PC-3 (cell line): ENCODE measurements at places on chromosomes 16 and 17. TPM values are rescaled to one million over a fixed set of nuclear protein-coding genes. Genes with fewer than 3 reads are reported as not detected.
A peak's percentile ranks its signal among the peaks of the same experiment; 100 is the strongest.

TTYH2 gene
- total RNA-seq: 17.6 and 21.0 TPM in 2 replicates

GRCh38 chr16:75589306-75589705 lies 23.1 kb downstream of the GABARAPL2 start:
- no peaks in the 10 kb centered on the region for H3K27me3 ChIP-seq
- no peaks in the 10 kb centered on the region for H3K36me3 ChIP-seq
- H3K4me3 ChIP-seq: no peak overlapping the region
- no peak for DNase-seq
- H3K4me1 ChIP-seq: peaks cover 7% of the 10 kb centered on the region
- H3K27ac ChIP-seq: no peak overlapping the region

- H3K4me3 ChIP-seq: no peak overlapping the region
- DNase-seq: no peak
- no peaks in the 10 kb centered on the region for H3K27me3 ChIP-seq
- H3K36me3 ChIP-seq: no peaks in the 10 kb centered on the region
- H3K4me1 ChIP-seq: no peaks in the 10 kb centered on the region; the same call in 1 of the 2 replicates
Measured at GRCh38 chr16:11403920-11404319, 58.7 kb downstream of the RMI2 start.

DOC2B gene
- total RNA-seq: 0.46 and 0.69 TPM in 2 replicates

DNA sequence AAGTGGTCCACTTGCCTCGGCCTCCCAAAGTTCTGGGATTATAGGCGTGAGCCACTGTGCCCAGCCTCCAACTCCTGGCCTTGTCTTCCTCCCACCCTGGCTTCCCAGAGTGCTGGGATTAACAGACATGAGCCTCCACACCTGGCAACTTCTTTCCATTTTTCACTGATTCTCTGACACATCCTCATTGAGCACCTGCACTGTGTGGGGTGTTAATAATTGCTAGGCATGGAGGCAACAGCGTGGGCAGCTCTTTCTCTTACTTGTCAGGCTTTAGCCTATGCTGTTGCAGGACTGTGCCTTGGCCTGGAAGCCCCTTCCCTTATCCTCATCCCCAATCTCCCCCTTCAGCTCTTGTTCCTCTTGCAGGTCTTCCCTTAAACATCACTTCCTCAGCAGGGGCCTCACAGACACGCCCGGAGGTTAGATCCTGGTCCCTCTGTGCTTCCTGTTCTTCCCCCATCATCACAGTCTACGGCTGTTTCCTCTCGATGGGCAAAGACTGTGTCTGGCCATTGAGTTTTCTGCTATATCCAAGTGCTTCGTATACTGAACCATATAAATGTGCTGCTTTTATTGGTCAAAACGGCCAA lies 7.9 kb downstream of the QPRT start:
- no peak overlapping the region for H3K4me3 ChIP-seq
- H3K27me3 ChIP-seq: no peaks in the 10 kb centered on the region

GRCh38 chr17:57636985-57637665 lies 108.0 kb downstream of the CCDC182 start:
- no peak overlapping the region for H3K27ac ChIP-seq
- H3K36me3 ChIP-seq: no peaks in the 10 kb centered on the region
- no peak overlapping the region for H3K4me3 ChIP-seq
- peak; percentile 46 for DNase-seq
- no peaks in the 10 kb centered on the region for H3K27me3 ChIP-seq
- H3K4me1 ChIP-seq: peaks cover 4% of the 10 kb centered on the region

DNA sequence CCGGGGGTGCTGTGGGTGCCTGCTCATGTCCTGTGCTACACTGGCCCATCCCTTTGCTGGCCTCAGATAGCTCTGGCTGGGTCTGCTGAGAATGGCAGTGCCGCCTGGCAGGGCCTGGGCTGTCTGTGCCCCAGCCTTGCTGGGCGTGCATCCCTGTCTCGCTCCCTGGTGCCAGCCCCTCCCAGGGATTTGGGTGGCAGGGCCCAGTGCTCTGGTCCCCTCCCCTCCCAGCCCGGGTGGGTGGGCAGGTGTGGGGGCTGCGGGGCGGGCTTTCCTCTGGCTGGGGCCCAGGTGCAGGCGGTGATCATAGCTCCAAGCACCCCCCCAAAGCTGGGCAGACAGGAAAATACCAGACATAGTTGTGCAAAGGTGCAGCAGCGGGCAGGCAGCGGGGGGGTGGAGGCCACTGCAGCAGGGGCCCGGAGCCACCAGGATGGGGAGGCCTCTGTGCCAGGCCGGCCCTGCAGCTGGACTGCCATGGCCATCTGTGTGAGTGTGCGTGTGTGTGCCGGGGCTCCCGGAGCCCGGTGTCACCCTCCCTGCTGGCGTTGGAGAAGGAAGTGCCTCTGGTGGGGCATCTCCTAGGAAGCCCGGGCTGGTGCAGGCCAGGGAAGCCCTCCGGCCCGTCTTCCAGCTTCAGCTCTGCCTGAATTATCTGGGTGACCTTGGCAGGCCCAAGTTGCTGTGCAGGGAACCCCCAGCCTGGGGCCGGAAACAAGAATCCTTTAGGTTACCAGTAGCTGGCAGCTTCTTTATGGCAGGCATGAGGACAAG lies 7.4 kb downstream of the GLIS2 start:
- H3K27me3 ChIP-seq: no peaks in the 10 kb centered on the region
- no peaks in the 10 kb centered on the region for H3K4me1 ChIP-seq
- no peak overlapping the region for H3K4me3 ChIP-seq
- DNase-seq: no peak

DNA sequence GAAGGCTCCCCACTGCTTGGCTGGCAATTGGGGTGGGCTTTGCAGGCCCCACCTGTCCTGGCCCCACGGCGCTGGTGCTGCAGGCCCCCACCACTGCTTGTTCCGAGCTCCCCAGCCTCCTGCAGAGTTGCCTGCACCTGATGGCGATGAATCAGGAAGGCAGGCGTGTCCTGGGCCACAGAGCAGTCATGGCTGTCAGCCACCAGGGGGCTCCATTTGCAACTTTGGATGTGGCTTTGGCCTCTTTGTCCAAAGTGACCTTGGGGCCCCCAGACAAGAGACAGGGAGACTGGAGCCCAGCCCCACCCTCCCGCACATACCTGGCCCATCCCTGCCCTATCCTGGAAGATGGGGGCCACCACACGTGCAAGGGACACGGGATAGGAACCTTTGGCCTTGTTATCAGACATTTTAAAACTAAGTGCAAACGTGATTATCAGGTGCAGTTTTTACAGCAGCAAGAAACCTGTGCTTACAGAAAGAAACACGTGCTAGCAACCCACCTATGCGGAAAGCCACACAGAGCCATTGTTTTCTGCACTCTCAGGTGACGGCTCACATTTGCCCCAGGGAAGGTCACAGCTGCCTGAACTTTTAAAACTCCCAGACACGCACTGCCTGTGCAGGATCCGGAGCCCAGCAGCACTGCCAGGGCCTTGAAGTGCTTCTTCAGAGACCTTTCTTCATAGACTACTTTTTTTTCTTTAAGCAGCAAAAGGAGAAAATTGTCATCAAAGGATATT lies at the start of gene DNASE1:
Gene DNASE1, plus strand, starts transcription at position 443 of the 743 bp plus-strand sequence. CDS start 683 bp downstream, outside the sequence.
- DNase-seq: peak; percentile 61
- H3K4me3 ChIP-seq: no peak within 1 kb of the TSS
- H3K36me3 ChIP-seq: peaks cover 8% of the 10 kb centered on the region; the same call in 1 of the 2 replicates
- no peak within 1 kb of the TSS for H3K27ac ChIP-seq

- peaks cover 3% of the 10 kb centered on the region; the same call in 1 of the 2 replicates for H3K36me3 ChIP-seq
- DNase-seq: no peak
- H3K27ac ChIP-seq: no peak overlapping the region
- no peak overlapping the region for H3K4me3 ChIP-seq
- H3K4me1 ChIP-seq: no peaks in the 10 kb centered on the region
Measured at GRCh38 chr17:36151891-36152638, 24.4 kb downstream of the TBC1D3B start.

TEX14 gene
- total RNA-seq: 0.12 and 0.29 TPM in 2 replicates

- peak within 1 kb of the TSS; percentile 57 for H3K4me3 ChIP-seq
- peak; percentile 70 for DNase-seq
- peaks cover 21% of the 10 kb centered on the region; the same call in 1 of the 2 replicates for H3K36me3 ChIP-seq
- peaks cover 39% of the 10 kb centered on the region for H3K4me1 ChIP-seq
Measured at GRCh38 chr17:75843577-75844529, at the start of gene UNC13D. Gene UNC13D (minus strand): TSS chr17:75844404. CDS start chr17:75844337, 67 bp downstream.

- peaks cover 6% of the 10 kb centered on the region for H3K4me1 ChIP-seq
- no peaks in the 10 kb centered on the region for H3K36me3 ChIP-seq
- no peak overlapping the region for H3K27ac ChIP-seq
Measured at GRCh38 chr16:22628994-22629393, 118.3 kb downstream of the NPIPB5 start.

GRCh38 chr17:42669977-42670788 lies 6.6 kb downstream of the PLEKHH3 start:
- no peaks in the 10 kb centered on the region for H3K36me3 ChIP-seq
- no peak overlapping the region for H3K27ac ChIP-seq
- DNase-seq: no peak
- no peaks in the 10 kb centered on the region for H3K27me3 ChIP-seq
- H3K4me3 ChIP-seq: no peak overlapping the region
- H3K4me1 ChIP-seq: peaks cover 25% of the 10 kb centered on the region

DNA sequence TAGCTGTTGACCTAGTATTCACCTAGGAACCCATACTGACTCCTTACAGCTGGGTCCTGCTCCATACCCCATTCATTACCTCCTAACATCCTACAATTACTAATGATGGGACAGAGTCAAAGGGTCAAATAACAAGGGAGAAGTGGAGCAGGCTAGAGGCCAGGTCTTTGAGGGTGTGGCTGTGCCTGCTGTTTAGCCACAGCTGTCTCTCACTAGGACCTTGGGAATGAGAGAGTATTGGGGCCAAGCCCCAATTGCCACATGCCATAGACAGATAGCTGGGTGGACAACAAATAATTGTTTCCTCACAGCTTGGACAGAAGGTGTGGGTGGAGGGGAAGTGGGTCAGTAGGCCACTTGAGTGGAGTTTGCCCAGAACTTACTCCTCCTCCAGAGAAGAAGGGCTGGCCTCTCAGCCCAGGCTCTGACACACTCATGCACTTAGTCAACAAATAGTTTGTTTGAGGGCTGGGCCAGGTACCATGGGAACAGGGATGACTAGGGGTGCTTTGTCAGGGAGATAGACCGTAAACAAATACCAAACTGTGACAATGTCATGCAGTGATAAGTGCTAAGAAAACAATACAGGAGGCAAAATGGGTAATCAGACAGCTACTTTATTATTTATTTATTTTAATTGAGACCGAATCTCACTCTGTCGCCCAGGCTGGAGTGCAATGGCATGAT lies 10.2 kb upstream of the CENPT start:
- H3K27ac ChIP-seq: peak overlapping the region; percentile 97
- H3K27me3 ChIP-seq: no peaks in the 10 kb centered on the region
- peaks cover 10% of the 10 kb centered on the region for H3K36me3 ChIP-seq

DNA sequence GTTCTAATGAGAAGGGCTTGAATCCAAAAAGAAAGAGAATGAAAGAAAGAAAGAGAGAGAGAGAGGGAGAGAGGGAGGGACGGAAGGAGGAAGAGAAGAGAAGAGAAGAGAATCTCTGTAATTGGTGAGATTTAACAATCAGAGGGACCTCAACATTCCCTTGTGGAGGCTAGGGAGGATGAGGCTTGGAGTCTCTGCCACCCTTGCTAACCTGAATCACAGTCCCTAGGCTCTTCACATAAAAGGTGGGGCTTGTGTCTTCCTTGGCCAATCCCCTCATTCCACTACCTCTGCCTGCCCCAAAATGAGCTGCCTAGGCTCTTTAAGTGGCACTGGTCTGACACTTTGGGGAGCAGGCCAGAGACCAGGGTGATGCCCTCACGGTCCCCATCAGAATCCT lies 30.1 kb downstream of the PIPOX start:
- no peak overlapping the region for H3K27ac ChIP-seq
- H3K27me3 ChIP-seq: no peaks in the 10 kb centered on the region
- H3K4me1 ChIP-seq: no peaks in the 10 kb centered on the region
- no peaks in the 10 kb centered on the region for H3K36me3 ChIP-seq

KRTAP1-5 gene
- 0.51 TPM in 1 of 2 replicates, not detected in the other for total RNA-seq

HOXB7 gene
- not detected in 2 replicates for total RNA-seq

GPR139 gene
- not detected in 2 replicates for total RNA-seq

C16orf74 gene
- total RNA-seq: 64.6 and 71.0 TPM in 2 replicates

KCNAB3 gene
- 0.26 and 0.75 TPM in 2 replicates for total RNA-seq

GRCh38 chr16:88345031-88345720 lies 37.6 kb upstream of the ZNF469 start:
- no peak overlapping the region for H3K27ac ChIP-seq
- no peaks in the 10 kb centered on the region for H3K27me3 ChIP-seq
- H3K36me3 ChIP-seq: no peaks in the 10 kb centered on the region
- no peak overlapping the region for H3K4me3 ChIP-seq
- DNase-seq: no peak

GRCh38 chr17:59666235-59666634 lies 41.0 kb downstream of the PTRH2 start:
- H3K36me3 ChIP-seq: peaks cover 86% of the 10 kb centered on the region
- no peak overlapping the region for H3K4me3 ChIP-seq
- DNase-seq: peak; percentile 27
- no peak overlapping the region for H3K27ac ChIP-seq

GRCh38 chr16:84225126-84225525 lies 14.7 kb downstream of the KCNG4 start:
- H3K36me3 ChIP-seq: no peaks in the 10 kb centered on the region
- H3K27me3 ChIP-seq: no peaks in the 10 kb centered on the region
- no peak overlapping the region for H3K4me3 ChIP-seq
- H3K4me1 ChIP-seq: peaks cover 25% of the 10 kb centered on the region
- DNase-seq: no peak

TNS4 gene
- total RNA-seq: 127 and 128 TPM in 2 replicates

- H3K4me3 ChIP-seq: no peak overlapping the region
- no peaks in the 10 kb centered on the region for H3K27me3 ChIP-seq
Measured at GRCh38 chr16:84795329-84796053, 24.3 kb upstream of the CRISPLD2 start.

- H3K36me3 ChIP-seq: no peaks in the 10 kb centered on the region
- H3K4me1 ChIP-seq: peaks cover 21% of the 10 kb centered on the region
- H3K27me3 ChIP-seq: no peaks in the 10 kb centered on the region
- H3K27ac ChIP-seq: 0 out of 2 replicates have a peak overlapping the region, but pooled peaks have one; percentile 14
- H3K4me3 ChIP-seq: no peak overlapping the region
Measured at GRCh38 chr17:58377661-58378060, 25.7 kb upstream of the SUPT4H1 start.

DNA sequence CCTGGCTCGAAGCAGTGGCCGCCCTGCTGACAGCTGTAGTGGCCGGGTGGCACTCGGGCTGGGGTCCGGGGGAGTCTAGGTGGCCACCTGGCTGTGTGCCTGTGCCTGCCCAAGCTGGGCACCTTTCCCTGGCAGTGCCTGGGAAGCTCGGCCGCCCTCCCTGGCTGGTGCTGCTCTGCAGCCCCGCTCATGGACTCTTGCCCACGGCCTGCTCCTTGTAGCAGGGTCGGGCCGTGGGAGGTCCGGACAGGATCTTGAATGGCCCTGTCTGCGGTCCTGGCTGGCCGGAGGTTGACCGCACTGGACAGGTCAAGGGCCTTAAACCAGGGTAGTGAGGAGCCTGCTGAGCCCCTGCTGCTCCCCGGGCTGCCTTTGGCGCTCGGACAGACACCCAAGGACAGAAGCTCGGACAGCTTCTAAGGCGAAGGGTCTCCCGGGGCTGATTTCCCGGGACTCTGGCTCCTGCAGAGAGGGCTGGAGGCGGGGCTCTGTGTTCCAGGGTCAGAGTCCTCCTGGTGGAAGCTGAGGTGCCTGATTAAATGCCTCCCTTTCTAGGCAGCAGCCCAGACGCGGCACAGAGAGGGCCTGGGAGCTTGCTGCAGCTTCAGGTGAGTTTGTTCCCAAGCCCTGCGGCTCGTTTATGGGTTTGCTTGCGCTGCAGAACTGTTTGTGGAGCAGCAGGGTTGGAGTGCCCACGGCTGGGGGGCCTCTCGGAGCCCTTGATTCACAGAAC lies 6.0 kb downstream of the CAPN15 start:
- no peak overlapping the region for H3K27ac ChIP-seq
- no peak overlapping the region for H3K4me3 ChIP-seq
- peaks cover 32% of the 10 kb centered on the region for H3K4me1 ChIP-seq
- no peak for DNase-seq
- no peaks in the 10 kb centered on the region; the same call in 1 of the 2 replicates for H3K36me3 ChIP-seq

LMF1 gene
- total RNA-seq: 12.9 and 13.5 TPM in 2 replicates
